Colonic mucosa (tissue), 4 donors: ENCODE measurements at places on chromosomes 12 and 14. TPM values are rescaled to one million over a fixed set of nuclear protein-coding genes. Genes with fewer than 3 reads are reported as not detected.

DNA sequence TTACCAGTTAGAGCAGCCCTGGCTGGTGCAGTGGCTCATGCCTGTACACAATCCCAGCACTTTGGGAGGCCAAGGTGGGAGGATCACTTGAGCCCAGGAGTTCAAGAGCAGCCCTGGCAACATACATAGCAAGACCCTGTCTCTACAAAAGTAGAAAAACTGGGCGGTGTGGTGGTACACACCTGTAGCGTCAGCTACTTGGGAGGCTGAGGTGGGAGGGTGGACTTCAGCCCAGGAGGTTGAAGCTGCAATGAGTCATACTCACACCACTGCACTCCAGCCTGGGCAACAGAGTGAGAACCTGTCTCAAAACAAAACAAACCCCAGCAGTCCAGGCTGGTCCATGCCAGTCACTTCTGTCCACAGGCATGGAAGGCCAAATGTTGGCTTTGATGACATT is 7.4 kb downstream of the COX14 start:
- H3K36me3 ChIP-seq: no peaks in the 10 kb centered on the region
- no peak overlapping the region for H3K4me3 ChIP-seq
- H3K27ac ChIP-seq: no peak overlapping the region
- no peaks in the 10 kb centered on the region for H3K4me1 ChIP-seq

DNA sequence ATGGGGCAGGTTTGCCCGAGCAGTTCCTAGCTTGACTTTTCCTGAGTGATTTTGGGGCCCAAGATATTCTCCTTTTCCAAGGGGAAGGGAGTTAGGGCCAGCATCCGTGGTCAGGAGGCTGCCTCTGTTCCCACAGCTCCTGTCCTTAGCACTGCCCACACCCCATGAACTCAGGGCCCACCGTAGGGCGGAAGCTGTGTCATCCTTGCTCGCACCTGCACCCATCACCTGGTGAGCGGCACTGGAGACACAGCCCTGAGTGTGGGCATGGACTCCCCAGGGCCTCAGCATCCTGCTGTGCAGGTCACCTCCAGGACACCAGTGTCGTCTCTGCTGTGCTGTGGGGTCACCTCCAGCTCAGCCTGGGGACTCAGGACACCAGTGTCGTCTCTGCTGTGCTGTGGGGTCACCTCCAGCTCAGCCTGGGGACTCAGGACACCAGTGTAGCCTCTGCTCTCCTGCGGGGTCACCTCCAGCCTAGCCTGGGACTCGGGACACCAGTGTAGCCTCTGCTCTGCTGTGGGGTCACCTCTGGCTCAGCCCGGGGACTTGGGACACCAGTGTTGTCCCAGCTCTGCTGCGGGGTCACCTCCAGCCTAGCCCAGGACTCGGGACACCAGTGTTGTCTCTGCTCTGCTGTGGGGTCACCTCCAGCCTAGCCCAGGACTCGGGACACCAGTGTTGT is 322.9 kb downstream of the ADGRD1 start:
- H3K27me3 ChIP-seq: no peaks in the 10 kb centered on the region
- no peak overlapping the region for H3K4me3 ChIP-seq
- H3K4me1 ChIP-seq: no peaks in the 10 kb centered on the region

GRCh38 chr12:113586461-113586860 is 114.8 kb upstream of the LHX5 start:
- H3K27me3 ChIP-seq: peaks cover under 1% of the 10 kb centered on the region
- no peak overlapping the region for H3K27ac ChIP-seq
- no peak overlapping the region for H3K4me3 ChIP-seq
- no peaks in the 10 kb centered on the region for H3K36me3 ChIP-seq
- no peak for DNase-seq
- H3K4me1 ChIP-seq: no peaks in the 10 kb centered on the region

GRCh38 chr14:68229423-68230100 is 410.0 kb downstream of the RAD51B start:
- H3K27ac ChIP-seq: no peak overlapping the region
- no peaks in the 10 kb centered on the region for H3K36me3 ChIP-seq
- no peak for DNase-seq
- H3K4me3 ChIP-seq: no peak overlapping the region
- H3K4me1 ChIP-seq: peaks cover 4% of the 10 kb centered on the region

DNA sequence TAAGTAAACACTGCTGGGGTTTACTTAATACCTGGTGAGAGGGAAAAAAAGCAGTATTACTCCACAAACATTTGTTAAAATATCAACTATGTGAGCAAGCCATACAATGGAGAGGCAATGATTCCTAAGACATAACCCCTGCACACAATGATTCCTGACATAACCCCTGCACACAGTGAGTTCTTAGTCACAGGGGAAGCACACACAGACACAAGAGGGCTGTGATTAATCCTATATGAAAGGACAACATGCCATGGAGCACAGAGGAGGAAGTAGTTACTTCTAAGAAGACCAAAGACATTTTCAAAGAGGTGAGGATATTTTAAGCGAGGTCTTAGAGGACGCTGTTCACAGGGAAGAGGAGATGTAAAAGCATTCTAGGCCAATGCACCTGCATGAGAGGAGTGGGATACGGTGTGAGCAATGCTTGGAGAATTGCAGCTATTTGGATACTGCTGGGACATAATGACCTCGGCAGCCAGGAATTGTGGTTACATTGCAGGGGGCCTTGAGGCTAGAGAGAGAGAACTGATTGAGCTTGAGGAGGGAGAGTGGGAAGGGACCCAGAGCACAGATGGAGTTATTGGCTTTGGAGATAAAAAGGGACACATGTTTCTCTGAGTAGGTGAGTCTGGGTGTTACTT is 211.9 kb downstream of the APAF1 start:
- H3K4me3 ChIP-seq: no peak overlapping the region
- DNase-seq: no peak
- H3K4me1 ChIP-seq: no peaks in the 10 kb centered on the region
- no peak overlapping the region for H3K27ac ChIP-seq

The CD27 gene
- total RNA-seq: 2.4 TPM

The GALNT9 gene
- total RNA-seq: not detected

DNA sequence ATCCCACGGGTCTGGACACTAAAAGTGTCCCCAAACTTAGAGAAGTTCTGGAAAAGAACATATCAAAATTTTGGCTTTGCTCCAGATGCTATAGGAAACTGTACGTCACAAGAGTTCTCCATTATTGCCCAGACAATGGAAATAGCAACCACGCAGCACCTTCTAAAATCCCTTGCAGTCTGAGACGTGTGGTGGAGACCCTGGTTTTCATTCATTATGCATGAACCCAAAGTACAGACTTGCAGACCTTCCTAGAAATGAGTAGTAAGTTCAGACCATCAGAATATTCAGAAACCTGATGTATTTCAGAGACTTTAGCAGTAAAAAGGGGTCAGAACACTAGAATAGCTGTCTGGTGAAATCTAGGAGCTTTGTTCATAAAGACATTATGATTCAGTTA is 50.0 kb upstream of the BCL2L14 start:
- no peak overlapping the region for H3K27ac ChIP-seq
- H3K36me3 ChIP-seq: no peaks in the 10 kb centered on the region
- DNase-seq: no peak
- H3K4me3 ChIP-seq: no peak overlapping the region
- H3K4me1 ChIP-seq: no peaks in the 10 kb centered on the region
- H3K27me3 ChIP-seq: no peaks in the 10 kb centered on the region

GRCh38 chr12:115102450-115102849 is 418.5 kb upstream of the TBX3 start:
- no peaks in the 10 kb centered on the region for H3K27me3 ChIP-seq
- no peak for DNase-seq
- no peaks in the 10 kb centered on the region for H3K36me3 ChIP-seq
- no peak overlapping the region for H3K4me3 ChIP-seq
- no peak overlapping the region for H3K27ac ChIP-seq
